CD4-positive, alpha-beta T cell treated with Interleukin-17A for 1 hour (primary cell): ENCODE measurements at places on chromosomes 2 and 18.
A peak's percentile ranks its signal among the peaks of the same experiment; 100 is the strongest.

DNA sequence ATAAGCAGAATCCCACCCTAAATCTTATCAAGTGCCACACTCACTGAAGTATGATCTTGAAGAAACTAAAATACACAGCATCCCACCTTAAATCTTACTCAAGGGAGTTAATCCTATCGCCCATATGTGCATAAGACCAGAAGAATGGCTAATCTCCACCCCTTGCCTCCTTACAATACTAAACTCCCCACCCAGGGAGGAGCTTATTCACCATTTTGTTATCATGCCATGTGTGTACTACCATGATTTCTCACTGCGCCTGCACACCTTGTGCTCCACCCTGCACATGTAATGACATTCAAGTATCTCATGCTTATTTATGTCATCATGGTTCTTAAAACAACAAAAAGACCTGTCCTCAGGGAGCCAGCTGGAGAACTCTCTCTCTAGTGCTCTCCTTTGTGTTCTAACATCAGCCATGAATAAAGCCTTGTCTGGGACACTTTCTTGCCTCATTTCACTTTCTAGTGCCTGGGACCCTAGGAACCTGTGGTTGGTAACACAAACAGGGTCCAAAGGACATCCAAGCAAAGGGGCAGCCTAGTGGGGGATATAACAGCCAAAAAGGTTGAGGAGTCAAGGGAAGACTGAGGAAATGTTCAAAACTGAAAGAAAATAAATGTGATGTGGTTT lies 87.4 kb downstream of the SLC66A3 start:
- no peak for DNase-seq

DNA sequence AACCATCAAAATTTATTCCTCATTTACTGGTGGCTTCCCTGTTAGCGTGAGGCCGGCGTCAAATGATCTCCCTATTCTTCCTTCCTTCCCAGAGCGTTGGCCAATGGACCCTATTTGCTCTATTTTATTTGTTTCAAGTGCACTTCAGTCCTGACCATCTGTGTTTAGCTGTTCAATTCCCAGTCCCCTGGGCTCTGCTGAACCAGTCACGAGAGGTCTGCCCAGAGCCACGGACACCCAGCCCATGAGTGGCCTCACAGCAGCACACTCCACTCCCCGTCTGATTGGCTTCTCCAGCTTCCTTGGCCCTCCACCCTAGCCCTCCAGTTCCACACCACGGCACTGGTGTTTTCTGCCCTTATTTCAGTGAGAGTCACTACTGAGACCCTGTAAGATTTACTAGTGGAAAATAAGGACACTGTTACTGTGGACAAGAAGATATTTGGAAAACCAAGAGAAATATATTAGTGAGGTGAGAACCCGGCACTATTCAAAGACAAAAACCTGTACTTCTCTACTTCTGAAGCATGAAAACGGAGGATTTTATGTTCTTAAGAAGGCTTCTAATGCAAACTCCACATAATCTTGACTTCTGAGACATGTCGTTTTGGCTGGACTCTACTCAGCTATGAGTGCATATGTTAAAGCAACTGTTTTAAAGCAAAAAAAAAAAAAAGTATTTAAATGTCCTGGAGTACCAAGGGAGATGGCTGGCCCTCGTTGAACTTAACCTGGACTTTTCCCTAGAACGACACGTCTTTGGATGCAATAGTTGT lies 86.6 kb downstream of the COL6A3 start:
- DNase-seq, result no peak

- DNase-seq, result no peak
These were observed 35.8 kb upstream of the GRB14 start for GRCh38 chr2:164657129-164657528.

DNA sequence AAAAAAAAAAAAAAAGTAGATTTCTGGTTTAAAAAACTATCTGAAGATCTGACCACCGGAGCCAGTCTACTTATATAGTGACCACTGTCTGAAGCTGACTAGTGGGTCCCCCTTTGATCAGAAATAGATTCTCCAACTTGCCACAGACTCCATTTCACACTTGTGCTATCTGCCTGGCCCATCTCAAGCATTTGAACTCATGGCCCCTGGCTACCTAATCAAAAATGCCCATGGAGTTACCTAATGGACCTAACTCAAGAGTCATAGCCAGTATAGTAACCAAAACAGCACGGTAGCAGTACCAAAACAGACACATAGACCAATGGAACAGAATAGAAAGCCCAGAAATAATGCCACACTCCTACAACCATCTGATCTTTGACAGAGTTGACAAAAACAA lies 17.0 kb upstream of the ATL2 start:
- DNase-seq, result no peak

DNA sequence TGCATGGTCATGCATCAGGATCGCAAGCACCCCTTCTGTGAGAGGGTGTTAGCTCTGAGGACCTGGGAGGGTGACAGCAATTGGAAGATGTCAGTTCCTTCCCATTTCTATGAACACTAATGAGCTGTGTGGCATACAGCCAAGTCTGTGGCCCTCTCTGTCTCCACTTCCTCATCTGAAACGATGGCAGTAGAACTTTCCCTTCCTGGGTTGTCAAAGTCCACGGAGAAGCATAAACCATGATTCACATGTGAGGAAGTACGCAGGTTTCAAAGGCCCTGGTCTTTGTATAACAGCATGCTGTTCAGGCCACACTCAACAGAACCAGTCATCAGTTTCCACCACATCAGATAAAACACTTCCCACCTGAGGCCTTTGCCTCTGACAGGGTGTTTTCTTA lies 167.4 kb upstream of the RAB6C start:
- DNase-seq, result peak; percentile 35

DNA sequence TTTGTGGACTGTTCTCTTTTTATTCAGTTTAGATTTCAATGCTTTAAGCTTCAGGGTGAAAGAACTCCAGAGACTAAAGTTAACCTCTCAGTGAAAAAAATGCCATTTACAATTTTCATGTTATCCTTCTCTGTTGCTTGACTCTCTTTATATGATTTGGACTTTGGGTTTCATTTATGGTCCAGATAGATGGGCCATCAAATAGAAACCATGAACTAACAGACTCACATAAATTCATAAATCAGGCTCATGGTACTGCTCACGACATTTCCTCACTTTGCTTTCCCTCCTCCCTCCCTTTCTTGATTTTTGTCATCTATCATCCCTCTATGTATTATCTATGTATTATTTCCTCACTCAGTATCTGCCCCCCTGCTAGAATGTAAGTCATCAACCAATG lies 10.0 kb downstream of the FAM110C start:
- DNase-seq, result no peak

DNA sequence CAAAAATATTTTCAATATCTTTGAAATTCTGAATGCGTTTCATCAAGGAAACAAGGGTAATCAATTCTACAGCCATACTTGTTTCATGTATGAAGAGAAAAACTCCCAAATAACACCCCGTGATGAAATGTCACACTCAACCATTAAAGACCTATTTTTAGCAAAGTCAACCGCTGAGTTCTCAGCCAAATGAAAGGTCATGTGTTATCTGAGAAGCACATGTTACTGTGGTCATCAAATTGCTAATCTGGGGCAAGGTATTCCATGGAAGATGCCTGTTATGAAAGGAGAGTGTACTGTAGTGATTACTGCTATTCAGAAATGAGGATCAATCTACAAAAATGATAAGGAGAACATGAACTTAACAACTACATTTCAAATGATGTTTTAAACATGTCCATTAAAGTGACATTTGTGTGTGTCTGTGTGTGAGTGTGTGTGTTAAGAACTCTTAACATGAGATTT lies 126.7 kb downstream of the BCL2 start:
- peak; percentile 31 for DNase-seq

DNA sequence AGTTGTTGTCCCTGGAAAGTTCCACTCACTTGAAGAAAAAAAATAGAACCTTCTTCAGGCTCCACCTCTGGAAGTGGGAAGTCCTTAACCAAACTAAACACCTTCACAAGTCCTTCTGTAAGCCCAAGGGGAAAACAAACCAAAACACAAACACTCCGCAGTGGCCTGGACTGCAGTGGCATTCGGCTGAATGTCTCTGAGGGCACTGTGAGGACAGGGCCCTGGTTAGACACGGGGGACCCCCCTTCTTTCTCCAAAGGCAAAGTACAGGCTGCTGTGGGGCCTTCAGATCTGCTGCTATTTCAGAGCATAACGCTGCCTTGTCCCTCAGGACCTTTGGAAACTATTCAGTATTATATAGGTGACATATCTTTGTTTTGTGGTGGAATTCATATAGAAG lies 28.1 kb downstream of the FOSL2 start:
- DNase-seq, result peak; percentile 7

DNA sequence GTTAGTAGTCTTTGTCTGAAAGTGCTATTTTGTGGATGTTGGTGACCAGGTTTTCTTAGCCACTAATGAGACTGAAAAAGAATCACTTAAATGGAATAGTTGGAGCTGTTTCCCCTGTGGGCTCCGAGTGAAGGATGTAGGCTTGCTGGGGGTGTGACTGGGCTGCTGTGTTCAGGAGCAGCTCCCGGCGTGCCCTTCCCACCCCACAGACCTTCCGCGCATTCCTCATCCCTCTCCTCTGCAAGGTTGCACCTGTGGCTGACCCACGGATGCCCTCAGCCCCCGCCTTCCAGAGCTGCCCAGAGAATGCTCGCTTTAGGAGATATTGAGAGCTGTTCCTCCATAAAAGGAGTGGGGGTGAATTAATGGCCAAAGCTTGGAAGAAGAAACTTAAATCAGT lies 174.3 kb downstream of the LDLRAD4 start:
- no peak for DNase-seq
